Muscle of back (tissue), 13 donors: ENCODE measurements at places on chromosomes 11 and 22. TPM values are rescaled to one million over a fixed set of nuclear protein-coding genes. Genes with fewer than 3 reads are reported as not detected.
A peak's percentile ranks its signal among the peaks of the same experiment; 100 is the strongest.

- DNase-seq: peak; percentile 74
Measured at GRCh38 chr22:46069521-46070214, 80.7 kb upstream of the PPARA start.

DNA sequence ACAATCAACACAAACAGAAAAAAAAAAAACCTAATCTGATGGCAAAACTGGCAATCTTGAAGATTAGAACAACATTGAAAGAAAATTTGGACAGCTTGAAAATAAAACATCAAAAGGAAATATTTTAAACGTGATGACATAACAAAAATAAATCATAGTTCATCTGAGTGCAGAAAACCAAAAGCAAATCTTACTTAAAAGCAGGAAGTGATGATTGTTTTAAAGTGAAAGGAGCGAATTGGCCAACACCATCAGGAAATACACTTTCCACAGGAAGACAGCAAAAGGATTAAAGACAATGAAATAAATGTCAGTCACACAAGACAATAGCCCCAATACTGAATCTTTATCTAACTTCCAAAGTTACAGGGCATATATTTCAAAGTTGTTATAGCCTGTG is 696.5 kb upstream of the CHORDC1 start:
- no peak for DNase-seq

MTFP1 gene
- 4.6 TPM for polyA plus RNA-seq

OR5P2 gene
- polyA plus RNA-seq: not detected

DNA sequence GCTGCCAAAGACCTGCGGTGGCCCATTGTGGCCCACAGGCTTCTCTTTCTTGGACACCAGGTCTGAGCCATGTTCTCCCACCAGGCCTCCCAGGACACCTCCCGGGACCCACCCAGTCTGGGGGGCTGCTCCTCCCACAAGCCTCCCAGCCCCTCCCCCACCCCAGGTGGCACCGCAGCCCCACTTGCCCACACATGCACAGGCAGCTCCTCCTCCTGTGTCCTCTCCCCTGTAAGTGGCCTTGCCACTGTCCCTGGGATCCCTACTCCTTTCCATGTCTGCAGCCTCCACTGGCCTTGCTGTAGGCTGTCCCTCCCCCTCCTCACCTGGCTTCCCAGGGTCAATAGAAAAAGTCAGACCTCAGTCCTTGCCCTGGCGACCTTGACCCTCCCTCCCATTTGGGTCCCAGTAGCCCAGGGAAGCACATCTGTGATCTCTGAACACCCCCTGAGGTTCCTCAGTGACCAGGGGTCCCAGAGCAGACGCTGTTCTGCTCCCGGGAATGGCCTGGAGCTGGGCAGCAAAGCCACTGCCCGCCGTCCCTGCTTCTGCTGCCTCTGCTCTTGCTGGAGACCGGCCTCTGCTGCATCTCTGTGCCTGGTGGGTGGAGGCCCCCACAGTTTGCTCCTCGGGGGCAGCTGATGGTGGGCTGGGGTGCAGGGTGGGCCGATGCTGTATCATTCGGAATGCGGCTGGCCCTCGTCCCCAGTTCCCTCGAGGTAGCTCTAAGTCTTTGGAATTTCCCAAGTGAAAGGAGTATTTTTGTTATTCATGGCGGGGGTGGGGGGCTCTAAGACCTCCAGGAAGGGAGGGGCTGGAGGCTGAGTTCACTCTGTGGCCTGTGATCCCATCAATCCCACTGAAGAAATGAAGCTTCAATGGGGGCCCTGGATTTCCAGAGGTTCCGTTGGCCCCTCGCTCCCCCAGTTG is 43.6 kb downstream of the ARHGAP8 start:
- DNase-seq: no peak

PANX1 gene
- 22.1 TPM for polyA plus RNA-seq

GRCh38 chr11:70067591-70068341 is 10.4 kb upstream of the ANO1 start:
- no peak for DNase-seq

GRCh38 chr11:77395460-77396173 is 78.3 kb downstream of the PAK1 start:
- DNase-seq: no peak

IGLL5 gene
- not detected for polyA plus RNA-seq

CTNND1 gene
- 104 TPM for polyA plus RNA-seq

DNA sequence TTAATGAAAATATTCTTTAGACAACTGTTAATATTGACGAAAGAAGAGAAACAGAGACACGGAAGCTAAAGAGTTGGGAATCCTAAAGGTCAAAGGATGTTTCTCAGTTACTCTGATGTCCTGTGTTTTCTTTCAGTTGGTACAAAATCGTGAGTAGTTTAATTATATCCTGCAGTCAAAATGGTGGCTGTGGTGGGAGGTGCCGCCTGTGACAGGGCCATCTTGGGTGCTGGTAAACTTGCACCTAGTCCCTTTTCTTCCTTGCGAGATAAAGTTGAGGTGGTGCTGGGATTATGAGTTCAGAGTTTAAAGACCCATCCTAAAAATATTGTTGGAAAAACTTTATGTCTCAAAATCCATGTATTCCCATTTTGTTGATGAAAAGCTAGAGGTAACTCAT is 2.2 kb downstream of the CECR2 start:
- DNase-seq: no peak

DNA sequence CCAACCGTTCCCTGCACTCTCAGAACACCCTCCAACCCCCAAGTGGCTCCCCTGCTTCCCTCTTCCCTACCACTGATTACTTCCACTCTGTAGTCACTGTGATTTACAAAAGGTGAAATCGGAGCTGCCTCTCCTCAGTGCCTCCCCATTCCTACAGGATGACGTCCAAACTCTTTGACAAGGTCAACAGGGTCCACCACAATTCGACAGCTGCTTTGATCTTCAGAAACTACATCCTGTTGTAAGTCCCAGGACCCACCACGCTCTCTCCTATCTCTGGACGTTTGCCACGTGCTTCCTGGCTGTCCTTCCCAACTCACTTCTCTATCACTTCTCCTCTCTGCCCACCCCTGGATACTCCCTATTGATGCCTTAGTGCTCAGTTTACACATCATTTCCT is 85.0 kb upstream of the EIF3D start:
- no peak for DNase-seq

OR2D2 gene
- polyA plus RNA-seq: not detected

RAG2 gene
- polyA plus RNA-seq: 0.41 TPM

- DNase-seq: no peak
Measured at GRCh38 chr11:59785818-59786217, 24.8 kb downstream of the MRPL16 start.

DDTL gene
- polyA plus RNA-seq: 4.1 TPM

DNA sequence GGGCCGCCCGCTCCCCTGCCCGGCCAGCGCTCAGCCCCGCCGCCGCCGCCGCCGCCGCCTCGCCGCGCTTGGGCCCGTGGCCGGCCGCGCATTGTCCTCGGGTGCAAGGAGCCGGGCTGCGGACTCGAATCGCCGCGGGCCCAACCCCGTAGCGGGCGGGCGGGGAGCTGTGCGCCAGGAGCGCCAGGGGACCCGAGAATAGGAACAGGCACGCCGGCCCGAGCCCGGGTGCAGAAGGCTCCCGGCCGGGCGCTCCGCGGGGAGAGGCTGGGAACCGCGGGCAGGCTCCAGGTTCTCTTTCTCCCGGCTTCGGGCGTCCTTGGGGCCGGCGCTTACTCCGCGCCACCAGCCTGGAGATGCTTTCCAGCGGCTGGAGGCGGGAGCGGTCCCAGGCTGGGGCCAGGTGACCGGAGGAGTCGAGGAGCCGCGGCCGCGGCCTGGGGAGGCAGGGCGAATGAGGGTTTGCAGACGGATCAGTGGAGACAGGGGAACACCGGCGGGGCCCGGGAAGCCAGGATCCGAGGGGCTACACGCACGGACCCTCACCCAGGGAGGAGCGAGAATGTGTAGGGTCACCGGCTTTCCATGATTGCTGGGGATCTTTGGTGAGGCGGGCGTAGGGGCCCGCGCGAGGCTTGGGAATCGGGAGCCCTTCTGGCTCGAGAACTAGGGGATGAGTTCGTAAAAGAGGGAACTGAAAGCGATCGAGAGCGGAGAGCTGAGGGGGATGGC is 726 bp downstream of the PKNOX2 start:
- DNase-seq: peak; percentile 55

DNA sequence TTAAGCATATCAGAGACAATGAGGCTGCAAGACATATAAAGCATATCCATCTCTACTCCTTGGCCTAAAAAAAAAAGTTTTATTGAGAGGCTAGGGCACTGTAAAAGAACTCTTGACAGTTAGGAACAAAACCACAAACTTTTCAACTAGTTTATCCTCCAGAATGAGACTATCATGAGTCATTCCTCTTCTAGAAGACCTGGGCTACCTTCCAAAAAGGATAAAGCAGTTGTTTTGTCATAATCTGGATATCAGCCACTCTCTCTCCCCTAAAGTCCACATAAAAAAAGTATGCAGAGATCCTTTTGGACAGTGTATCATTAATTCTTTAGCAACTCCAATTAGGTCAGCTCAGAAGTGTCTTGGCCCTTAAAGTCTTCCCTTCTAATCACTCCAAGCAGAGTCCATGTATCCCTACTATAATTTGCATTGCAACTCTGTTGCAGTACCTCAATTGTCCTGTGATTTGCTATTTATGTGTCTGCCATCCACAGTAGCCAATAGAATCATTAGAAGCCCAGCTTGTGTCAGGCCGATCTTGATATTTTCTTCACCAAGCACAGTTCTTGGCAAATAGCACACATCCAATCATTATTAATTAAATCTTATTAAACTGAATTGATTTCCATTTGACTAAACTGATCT is 10.4 kb downstream of the OR51T1 start:
- peak; percentile 80 for DNase-seq
